Colonic mucosa (tissue), 4 donors: ENCODE measurements at places on chromosomes 12 and 14. TPM values are rescaled to one million over a fixed set of nuclear protein-coding genes. Genes with fewer than 3 reads are reported as not detected.

The RD3L gene
- total RNA-seq = not detected

The MMP14 gene
- 59.1 TPM for total RNA-seq

The SLC38A2 gene
- 158 TPM for total RNA-seq

The ARL1 gene
- 100 TPM for total RNA-seq

The TRIM9 gene
- 0.49 TPM for total RNA-seq

The SERPINA9 gene
- not detected for total RNA-seq

The PTPN21 gene
- 22.2 TPM for total RNA-seq

DNA sequence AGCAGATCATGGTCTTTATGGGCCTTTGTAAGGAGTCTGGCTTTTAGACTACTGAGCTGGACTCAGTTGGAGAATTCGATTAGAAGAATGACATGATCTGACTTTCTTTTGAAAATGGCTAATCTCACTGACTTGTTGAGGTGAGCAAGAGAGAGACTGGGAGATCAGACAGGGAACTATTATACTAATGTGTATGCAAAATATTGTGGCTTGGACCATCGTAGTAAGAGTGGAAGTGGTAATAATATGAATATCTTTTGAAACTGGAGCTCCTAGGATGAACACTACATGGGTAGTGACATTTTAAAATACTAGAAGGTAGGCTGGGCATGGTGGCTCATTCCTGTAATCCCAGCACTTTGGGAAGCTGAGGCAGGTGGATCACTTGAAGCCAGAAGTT is 56.2 kb upstream of the CCT2 start:
- DNase-seq = no peak

DNA sequence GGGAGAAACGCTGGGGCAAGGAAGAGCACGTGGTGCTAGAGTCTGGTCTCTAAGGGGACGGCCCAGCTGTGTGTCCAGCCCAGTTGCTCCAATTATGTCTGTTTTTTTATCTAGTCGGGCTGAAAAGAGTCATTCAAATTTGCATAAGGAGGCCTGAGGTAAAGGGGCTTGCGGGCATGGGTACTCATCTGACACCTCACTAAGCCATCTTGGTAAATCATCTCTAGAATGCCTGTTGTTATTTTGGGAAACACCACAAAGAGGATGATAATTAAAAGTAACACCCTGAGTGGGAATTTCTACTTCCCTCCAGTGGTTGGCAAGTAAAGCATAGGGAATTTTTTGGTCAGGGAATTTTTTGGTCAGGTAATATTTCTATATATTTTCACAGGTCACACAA is 196.1 kb upstream of the ALG10B start:
- no peak for DNase-seq

- no peak for DNase-seq
These were observed 189.5 kb downstream of the TTC8 start for GRCh38 chr14:89013698-89014568.

DNA sequence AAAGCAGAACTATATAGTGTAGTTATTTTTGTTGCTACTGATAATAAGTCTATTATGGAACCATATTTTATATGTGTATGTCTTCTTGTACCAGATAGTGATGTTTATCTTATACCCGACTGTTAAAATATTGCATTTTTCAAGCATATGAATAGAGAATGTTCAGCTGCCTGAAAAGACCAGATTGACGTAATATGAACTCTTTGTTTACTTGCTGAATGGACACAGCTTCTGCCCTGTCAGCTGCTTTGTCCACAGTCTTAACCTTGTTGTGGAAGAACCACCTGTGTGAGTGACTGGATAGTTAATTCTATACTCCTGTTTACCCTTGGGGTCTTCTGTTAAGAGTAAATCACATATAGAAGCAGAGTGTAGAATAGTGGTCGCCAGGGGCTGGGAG is 109.3 kb downstream of the LGR5 start:
- no peak for DNase-seq

GRCh38 chr14:76882651-76883050 is 56.4 kb downstream of the LRRC74A start:
- no peak for DNase-seq
